ENCODE measurements at places on chromosomes 4 and X.

GRCh38 chrX:125709532-125709931, 389.9 kb downstream of the TEX13C start:
- no peak for DNase-seq

GRCh38 chr4:81804849-81805248, 333.1 kb upstream of the RASGEF1B start:
- no peak for DNase-seq

DNA sequence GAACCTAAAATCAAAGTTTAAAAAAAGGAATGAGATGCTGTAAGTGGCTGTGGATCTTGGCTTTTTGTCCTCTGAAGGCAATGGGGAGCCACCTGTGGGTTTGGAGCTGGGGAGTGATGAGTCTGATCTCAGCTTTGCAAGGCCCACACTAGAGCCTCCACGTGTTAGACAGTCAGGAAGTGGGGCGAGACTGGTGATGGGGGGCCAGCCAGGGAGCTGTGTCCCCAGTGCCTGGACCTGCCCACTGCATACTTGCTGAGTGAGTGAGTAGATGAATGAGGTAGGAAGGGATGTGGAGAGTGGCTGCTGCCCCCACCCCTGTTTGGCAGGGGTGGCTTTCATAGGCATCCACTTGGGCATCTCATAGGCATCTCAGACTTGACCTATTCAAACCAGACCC, 84.0 kb downstream of the NHSL2 start:
- DNase-seq = no peak

GRCh38 chrX:57822398-57822797, 87.9 kb downstream of the ZXDA start:
- no peak for DNase-seq

- no peak for DNase-seq
Measured at GRCh38 chr4:116598155-116598979, 487.0 kb downstream of the TRAM1L1 start.

GRCh38 chr4:145234091-145234706, 53.8 kb upstream of the OTUD4 start:
- peak; percentile 64 for DNase-seq

GRCh38 chr4:136476753-136477152, 1055.5 kb downstream of the PCDH18 start:
- DNase-seq = no peak

DNA sequence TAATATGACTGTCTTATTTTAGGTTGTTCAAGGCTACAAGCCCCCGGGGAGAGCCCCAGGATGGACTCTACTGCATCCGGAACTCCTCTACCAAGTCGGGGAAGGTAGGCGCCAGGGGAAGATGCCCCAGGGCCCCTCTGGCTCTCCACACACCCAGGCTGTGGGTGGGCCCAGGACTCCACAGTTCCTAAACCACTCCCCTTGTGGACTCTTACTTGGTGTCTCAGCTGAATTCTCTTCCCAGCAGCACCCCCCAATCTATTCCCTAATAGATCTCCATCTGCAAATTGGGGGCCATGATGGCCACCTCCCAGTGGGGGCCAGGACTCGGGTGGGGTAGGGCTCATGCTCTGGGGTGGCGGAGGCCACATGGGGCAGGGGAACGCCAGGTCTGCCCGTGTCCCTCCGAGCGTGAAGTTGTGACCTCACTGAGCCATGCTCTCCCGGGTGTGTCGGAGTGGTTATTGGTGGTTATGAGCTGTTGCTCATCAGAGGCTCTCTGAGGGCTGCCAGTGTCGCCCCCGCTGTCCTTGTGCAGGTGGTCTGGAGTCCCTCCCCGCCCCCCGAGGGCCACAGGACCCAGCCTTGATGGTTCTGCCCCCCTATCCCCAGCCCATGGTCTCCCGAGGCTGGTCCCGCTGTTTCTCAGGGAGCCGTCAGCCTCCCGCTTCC, 11.2 kb upstream of the ADD1 start:
- no peak for DNase-seq

DNA sequence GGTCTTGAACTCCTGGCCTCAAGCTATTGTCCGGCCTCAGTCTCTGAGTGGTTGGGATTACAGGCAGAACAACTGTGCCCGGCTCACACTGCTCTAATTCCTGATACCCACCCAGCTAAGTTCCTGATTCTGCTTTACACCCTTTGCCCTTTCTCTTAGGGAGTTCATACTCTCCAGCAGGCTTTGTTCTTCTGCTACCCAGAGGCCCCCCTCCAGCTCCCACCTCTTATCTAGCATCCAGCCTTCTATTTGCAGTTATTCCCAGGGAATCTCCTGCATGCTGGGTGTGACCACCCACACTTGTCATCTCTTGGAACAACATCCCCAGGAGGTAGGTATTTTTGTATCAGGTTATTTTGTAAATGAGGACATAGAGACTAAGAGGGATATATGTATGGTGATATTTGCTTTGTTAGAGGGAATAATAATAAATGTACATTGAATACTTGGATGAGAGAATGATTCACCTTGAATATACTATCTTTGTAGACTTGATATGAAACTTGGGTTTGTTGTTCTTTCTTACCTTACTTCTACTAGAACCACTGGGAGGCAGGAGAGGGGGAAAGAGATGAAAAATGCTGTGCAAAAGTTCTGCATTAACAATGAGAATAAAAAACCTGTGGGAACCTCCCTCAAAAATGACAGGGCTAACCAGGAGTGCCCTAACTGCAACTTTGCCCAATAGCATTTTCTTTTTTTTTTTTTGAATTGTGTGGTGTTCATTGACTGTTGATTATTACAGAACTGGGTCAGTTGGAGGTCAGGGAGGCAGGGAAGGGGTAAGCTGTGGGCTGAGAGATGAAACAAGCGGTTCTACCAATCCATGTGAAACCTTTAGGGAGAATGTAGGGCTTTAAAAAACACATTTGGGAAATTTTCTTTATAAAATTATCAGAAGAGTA, 157.4 kb downstream of the SPRY1 start:
- DNase-seq = no peak

- no peak for DNase-seq
Measured at GRCh38 chr4:6771229-6771671, 11.3 kb upstream of the KIAA0232 start.

DNA sequence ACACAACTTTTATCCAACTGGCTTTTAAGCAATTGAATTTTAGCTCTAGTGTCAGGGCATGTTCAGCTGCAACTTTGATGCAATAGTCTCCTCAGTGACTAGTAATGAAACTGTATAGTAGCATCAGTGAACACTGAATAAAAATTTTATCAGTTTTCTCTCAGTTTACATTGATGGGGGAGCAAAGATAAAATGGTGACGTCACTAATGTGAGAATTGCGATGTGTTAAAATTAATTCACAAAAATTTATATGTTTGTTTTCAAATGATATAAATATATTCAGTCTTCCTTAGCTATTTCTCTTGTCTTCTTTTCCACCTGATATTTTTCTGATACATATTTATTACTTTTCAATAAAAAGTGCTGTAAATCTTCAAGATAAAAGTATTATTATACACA, 508.8 kb upstream of the AGA start:
- DNase-seq = no peak

- no peak for DNase-seq
Measured at GRCh38 chr4:141957416-141957815, 321.0 kb downstream of the IL15 start.

GRCh38 chr4:37928426-37929416, 31.5 kb upstream of the PTTG2 start:
- peak; percentile 58 for DNase-seq

DNA sequence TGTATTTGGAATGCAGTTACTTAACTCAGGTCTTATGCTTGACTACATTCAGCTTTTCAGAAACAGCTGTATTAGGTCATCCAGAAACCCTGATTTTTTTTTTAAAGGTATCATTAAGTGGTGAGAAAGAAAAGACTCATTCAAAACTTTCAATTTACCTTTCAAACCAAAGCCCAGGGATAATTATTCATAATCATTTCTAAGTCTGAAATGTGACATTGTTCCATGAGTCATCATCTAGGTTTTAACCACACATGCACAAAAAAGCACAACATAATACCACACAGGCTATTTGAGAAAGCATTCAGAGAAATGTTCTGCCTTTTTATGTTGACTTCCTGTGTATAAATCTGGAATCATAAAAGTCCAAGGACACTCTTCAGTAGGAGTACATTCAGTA, 288.2 kb downstream of the IL1RAPL2 start:
- peak; percentile 58 for DNase-seq

- DNase-seq = no peak
Measured at GRCh38 chr4:184907216-184907615, 81.4 kb upstream of the ACSL1 start.

DNA sequence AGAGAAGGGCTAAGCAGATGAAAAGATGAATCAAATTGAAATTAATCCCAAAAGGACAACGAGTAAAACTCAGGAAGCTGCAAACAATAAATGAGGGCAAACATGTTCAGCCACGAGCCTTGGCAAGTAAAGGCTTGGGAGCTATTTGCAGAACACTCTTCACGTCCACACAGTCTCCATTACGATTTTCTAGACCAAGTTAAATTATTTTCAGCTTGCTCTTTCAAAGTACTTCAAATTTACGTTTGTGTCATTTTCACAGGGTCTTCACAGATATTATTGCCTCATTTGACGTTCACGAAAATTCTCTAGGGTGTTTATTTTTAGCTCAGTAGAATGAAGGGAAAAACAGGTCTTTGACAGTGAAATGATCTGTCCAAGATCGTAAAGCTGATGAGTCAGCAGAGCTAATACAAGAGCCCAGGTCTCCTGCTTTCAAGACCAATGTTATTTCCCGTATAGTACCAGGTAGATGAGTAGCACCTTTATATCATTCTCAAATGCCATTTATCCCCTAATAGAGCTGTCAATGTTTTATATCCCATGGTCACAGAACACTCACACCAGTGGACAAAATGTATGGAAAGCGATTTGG, 20.9 kb downstream of the KLB start:
- no peak for DNase-seq

DNA sequence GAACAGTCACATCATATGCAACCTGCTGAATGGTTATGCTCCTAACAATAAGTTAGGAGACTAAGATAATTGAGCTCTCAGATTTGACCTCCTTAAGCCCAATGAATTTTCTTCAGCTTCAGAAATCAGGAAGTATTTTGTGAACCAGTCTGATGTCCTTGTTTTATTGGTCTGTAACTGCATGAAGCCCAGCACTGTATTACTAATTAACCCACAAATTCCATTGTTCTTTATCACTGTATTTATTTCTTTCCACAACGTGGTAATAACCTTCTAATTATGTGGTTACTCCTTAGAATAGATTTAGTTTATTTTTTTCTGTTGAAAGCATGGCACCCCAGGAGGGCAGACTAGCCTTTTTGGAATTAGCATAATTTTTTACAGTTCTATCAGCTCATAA, 3.9 kb upstream of the MFAP3L start:
- no peak for DNase-seq

DNA sequence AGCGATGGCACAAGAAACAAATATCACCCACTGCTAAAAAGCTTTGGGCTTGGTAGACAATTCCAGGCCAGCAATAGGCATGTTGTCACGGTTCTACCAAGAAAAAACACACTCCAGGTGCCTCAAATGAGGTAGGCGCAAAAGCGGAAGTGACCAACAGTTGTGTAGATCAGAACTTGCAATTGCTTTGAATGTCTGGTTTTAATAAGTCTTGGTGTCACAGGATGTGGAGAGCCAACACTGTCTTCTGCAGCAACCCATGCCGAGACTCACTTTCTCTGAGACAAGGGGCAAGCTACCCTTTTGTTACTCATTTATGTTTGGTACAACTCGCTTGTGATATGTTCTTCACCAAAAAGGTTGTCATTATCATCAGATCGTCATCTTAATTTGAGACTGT, 188.8 kb downstream of the HS6ST2 start:
- DNase-seq = no peak

DNA sequence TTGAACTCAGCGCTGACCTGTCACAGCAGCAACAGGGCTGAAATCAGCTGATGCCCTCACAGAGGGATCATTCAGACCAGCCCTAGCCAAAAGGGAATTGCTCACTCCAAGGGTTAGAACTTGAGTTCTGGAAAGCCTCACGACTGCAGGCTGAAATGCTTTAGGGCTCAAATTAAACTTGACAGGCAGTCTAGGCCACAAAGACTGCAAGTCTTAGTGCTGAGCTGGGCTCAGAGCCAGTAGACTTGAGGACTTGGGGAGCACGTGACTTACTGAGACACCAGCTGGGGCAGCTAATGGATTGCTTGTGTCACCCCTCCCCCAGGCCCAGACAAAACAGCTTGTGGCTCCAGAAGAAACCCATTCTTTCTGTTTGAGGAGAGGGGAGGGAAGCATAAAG, 119.0 kb upstream of the SLC6A14 start:
- no peak for DNase-seq

DNA sequence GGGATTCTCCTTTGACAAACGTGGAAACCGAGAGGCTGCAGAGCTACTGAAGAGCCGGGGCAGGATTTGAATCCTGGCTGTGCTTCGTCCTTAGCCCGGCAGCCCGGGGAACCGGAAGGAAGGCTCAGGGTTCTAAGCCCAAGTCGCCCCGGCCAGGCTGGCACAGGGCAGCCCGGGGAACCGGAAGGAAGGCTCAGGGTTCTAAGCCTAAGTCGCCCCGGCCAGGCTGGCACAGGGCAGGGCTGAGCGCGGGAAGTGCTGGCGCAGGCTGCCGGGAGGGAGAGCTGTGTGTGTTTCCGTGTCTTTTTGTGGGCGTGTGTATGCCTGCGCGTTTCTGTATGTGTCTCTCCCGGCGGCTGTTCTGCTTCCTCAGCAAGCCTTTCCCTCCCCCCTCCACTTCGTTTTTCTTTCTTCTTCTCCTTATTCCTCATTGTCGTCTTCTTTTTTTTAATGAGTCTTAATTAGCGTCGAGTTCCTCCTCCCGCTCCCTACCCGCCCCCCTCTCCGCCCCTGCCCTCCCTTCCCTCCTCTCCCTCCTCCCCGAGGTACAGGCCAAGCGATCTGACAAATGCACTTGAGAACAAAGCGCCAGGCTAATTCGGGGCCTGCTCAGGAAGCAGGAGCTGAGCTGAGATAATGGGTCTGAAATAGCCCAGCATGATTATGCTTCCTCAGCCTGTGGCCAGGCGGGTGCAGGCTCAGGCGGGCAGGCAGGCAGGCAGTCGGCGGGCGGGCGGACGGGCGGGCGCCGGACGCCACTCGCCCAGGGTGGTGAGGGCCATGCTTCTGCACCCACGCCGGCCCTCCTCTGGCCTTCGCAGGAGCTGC, 65.9 kb downstream of the EFNB1 start:
- DNase-seq = peak; percentile 1

DNA sequence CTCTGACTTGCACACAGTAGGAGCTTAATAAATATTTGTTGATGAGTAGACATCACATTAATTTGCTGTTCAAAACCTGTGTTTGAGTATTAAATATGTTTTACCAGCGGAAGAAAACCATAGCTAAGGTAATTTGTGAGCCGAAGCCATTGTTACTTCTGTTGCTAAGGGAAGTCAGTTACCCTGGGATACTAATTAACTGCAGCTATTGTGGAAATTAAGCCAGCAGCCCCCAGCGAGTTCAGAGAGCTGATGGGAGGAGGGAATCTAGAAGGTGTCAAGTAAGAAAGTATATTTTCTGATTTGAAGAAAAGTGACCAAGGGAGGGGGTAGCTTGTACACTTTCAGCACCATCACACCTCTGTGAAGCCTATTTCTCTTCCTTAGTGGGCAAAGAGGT, 76.7 kb upstream of the IGSF1 start:
- no peak for DNase-seq

- DNase-seq = no peak
Measured at GRCh38 chr4:91325495-91325894, 978.3 kb upstream of the GRID2 start.

GRCh38 chrX:6074532-6074931, 154.1 kb downstream of the NLGN4X start:
- DNase-seq = no peak

- no peak for DNase-seq
Measured at GRCh38 chr4:65399084-65399483, 271.2 kb downstream of the EPHA5 start.

- DNase-seq = no peak
Measured at GRCh38 chr4:175614890-175615289, 197.2 kb downstream of the GPM6A start.

- peak; percentile 65 for DNase-seq
Measured at GRCh38 chrX:118839334-118839958, 15.8 kb downstream of the ZCCHC12 start.

Measured in activated CD4-positive, alpha-beta T cell treated with anti-CD3 and anti-CD28 coated beads, Interleukin-10, Interleukin-2, amounts not matched to agents 100 ng/mL and 50 ng/mL, durations not matched to agents 16 hours and 8 hours (primary cell).